ENCODE measurements at places on chromosomes 3 and 15.

GRCh38 chr3:10338591-10339353 is 17.9 kb upstream of the SEC13 start:
- DNase-seq = no peak

GRCh38 chr3:126826693-126827092 is 122.7 kb downstream of the CHCHD6 start:
- DNase-seq = no peak

GRCh38 chr3:87696124-87697013 is 362.4 kb downstream of the CGGBP1 start:
- no peak for DNase-seq

DNA sequence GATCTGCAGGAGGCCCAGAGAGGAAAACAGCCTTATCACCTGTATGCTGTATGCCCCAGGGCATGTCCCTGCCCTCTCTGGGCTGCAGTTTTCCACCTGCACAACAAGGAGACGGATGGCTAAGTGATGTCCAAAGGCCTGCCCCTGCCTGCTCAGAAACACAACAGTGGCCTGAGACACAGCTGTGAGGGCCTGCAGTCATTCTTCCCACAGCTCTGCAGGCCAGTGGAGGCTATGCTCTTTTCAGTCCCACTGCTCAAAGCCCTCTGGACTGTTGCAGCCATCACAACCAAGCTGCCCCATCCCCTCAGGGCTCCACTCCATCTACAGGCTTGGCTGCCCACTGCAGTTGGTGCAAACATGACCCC is 5.2 kb upstream of the TBC1D2B start:
- no peak for DNase-seq

GRCh38 chr3:196377321-196377720 is 39.1 kb upstream of the TM4SF19 start:
- DNase-seq = no peak

GRCh38 chr3:70094197-70094596 is 94.7 kb downstream of the SAMMSON start:
- no peak for DNase-seq

DNA sequence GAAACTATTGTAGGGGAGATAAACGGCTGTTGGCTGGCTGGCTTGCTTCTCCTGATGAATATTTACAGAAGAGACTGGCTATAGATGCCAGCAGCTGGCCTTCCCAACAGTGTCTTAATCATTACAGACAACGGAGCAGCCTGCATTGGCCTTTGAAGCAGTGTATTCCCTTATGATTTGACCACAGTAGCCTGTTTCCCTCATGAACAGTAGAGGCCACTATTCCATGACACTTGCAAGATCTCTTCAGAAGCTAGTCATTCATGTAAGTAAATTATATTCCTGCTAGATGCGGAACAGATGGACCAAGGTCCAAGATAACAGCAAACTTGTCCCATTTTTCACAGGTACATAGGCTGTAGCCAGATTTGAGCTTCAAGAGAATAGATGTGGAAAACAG is 47.3 kb downstream of the TMCO5A start:
- DNase-seq = no peak

- DNase-seq = no peak
Observed at GRCh38 chr3:18401300-18401961, 23.7 kb downstream of the SATB1 start.

GRCh38 chr3:16810593-16811367 is 74.0 kb upstream of the PLCL2 start:
- DNase-seq = no peak

- no peak for DNase-seq
Observed at GRCh38 chr3:150905339-150905738, at the start of gene MINDY4B. MINDY4B (minus strand) TSS chr3:150905439; CDS start chr3:150905439, 0 bp downstream.

DNA sequence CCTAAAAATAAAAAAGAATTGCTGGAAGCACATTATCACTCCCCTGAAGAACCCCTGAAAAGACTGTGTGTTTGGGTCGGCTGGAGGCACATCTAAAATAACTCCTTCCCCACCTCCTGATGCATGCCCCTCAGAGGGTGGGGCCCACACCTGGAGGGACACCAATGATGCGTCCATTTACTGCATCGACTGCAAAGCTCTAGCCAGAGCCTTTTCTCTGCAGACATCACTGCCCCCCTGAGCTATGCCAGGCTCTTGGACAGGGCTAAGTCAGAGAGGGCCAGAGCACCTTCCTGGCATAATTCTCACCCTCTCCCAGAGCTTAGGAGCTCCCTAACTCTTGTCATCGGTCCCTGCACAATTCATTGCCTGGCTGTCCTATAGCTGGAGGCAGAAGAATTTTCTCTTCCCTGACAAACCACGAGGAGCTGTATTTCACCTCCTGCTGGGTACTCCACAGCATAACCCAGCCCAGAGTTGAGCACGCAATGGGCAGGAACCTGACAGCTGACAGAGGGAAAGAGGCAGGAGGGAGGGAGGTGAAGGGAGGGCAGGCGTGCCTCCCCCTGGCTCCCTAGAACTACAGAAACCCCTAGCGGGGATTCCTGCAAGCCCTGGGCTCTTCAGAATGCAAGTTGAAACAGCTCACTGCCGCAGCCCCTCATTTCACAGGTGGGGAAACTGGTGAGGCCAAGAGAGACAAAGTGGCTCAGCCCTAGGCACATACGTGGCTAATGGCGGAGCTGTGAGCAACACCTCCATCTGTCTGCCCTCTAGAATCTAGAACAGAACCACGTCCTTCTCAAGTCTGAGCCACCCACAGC is 46.6 kb downstream of the XXYLT1 start:
- DNase-seq = no peak

- no peak for DNase-seq
Observed at GRCh38 chr15:99474909-99475753, 90.7 kb upstream of the MEF2A start.

GRCh38 chr3:71309342-71309741 is 274.2 kb downstream of the FOXP1 start:
- DNase-seq = peak; percentile 50

DNA sequence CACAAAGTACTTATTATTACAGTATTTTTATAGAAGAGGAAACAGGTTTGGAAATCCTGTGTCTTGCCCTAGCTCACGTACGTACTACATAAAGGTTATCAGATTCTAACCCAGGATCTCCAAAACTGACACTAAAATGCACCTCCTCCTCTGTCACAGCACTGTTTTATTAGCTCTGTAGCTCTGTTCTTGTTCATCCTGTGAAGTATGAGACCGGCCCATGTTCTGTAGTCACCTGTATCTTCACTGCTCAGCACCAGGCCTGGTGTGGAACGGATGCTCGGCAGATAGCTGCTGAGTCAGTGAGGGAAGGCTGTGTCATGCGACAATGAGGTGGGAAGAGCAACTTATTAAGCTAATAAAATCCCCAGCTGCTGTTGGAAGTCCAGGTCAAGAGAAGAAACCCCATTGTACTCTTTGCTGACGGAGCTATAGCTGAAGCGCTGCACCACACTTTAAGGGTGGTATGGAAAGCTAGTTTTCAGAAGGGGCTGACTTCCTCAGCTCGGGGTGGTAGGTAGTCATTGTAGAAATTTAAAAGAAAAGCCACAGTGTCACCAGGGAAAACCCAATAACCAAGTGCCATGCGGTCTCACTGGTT is 22.8 kb downstream of the BCL2A1 start:
- DNase-seq = no peak

GRCh38 chr3:188046561-188047211 is 107.3 kb upstream of the LPP start:
- no peak for DNase-seq

GRCh38 chr3:111662012-111662411 is 66.9 kb upstream of the ZBED2 start:
- no peak for DNase-seq

- DNase-seq = no peak
Observed at GRCh38 chr3:30894521-30895251, at the start of gene GADL1. GADL1 (minus strand) TSS chr3:30894661; CDS start chr3:30894614, 47 bp downstream.

DNA sequence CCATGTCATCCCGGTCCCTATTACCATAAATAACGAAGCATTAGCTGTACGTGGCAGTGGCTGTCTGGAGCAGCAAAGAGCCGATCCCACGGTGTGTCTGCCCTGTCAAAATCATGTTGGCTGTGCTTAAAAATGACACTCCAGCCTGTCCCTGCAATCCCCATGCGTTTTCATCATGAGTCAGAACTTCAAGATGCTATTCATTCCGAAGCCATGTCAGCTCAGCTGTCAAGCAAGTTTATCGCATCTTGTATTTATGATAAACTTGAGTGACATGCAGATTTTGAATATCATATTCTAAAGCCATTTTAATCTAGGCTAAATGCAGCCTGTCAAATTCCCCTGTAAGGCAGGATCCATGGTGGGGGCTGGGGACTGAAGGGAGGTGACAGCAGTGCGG is 152.4 kb downstream of the TJP1 start:
- no peak for DNase-seq

DNA sequence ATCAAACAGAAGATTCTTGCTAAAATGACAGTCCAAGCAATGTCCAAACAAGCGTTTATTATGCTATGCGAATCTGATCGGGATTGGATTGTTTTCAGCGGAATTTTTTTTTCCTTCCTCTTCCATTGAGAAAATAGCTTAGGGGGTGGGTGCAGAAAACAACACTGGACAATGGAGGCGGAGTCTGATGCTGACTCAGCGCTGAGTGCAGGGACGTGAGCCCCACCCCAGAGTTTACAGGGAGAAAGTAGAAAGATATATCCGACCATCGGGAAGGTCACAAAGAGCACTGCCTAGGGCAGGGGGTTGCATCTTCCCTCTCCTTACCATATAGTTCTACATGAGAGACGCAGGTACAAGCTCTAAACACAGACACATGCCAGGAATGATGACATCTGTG is 117.0 kb downstream of the FOXP1 start:
- no peak for DNase-seq

- no peak for DNase-seq
Observed at GRCh38 chr3:32420126-32421038, 28.7 kb downstream of the CMTM7 start.

All from stimulated activated CD4-positive, alpha-beta T cell treated with anti-CD3 and anti-CD28 coated beads, Interleukin-4, amount 100 ng/mL, for 4 hours (primary cell).